Activated T-helper 17 cell treated with anti-CD3 and anti-CD28 coated beads, Interleukin-2, amount 50 U/mL, for 72 hours (primary cell): ENCODE measurements at places on chromosomes 7 and 10. TPM values are rescaled to one million over a fixed set of nuclear protein-coding genes. Genes with fewer than 3 reads are reported as not detected.
A peak's percentile ranks its signal among the peaks of the same experiment; 100 is the strongest.

NEUROG3 gene
- total RNA-seq: 1.1 TPM

MMD2 gene
- not detected for total RNA-seq

GRCh38 chr10:120946497-120946896 lies 95.3 kb downstream of the WDR11 start:
- ATAC-seq: no peak

- no peak for ATAC-seq
Observed at GRCh38 chr7:85177316-85177715, 9.5 kb downstream of the SEMA3D start.

DNA sequence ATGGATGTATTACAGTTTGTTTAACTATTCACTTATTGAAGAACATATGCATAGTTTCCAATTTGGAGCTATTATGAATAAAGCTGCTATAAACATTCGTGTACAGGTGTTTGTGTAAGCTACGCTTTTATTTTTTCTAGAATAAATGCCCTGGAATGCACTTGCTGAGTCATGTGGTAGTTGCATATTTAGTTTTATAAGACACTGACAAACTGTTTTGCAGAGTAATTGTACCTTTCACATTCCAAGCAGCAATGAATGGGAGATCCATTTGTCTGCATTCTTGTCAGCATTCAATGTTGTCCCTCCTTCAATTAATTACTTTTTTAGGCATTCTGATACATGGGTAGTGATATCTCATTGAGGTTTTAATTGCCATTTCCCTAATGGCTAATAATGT lies 373.6 kb upstream of the GHITM start:
- ATAC-seq: no peak

DNA sequence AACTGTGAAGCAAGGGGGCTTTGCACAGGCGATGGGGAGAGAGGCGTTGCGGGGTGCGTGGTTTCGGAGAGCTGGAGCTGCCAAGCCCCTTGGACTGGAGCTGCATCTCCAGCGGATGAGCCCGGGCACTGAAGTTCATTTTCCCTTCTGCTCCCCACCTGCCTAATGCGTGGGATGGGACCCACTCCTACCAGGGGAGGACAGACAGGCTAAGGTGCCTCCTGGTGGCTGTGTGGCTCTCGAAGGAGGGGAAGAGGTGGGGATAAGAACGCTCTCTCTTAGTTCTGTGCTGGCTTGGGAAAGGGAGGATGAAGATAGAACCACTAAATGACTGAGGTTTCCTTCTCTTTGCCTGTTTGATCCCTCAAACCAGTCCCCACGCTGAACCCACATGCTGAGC lies 177.6 kb upstream of the PITRM1 start:
- ATAC-seq: no peak

GRCh38 chr10:84987039-84987438 lies 658.6 kb downstream of the CCSER2 start:
- no peak for ATAC-seq

GRCh38 chr7:139784648-139785047 lies 6.8 kb upstream of the HIPK2 start:
- ATAC-seq: no peak

GRCh38 chr7:13904007-13904406 lies 85.5 kb downstream of the ETV1 start:
- no peak for ATAC-seq

DNA sequence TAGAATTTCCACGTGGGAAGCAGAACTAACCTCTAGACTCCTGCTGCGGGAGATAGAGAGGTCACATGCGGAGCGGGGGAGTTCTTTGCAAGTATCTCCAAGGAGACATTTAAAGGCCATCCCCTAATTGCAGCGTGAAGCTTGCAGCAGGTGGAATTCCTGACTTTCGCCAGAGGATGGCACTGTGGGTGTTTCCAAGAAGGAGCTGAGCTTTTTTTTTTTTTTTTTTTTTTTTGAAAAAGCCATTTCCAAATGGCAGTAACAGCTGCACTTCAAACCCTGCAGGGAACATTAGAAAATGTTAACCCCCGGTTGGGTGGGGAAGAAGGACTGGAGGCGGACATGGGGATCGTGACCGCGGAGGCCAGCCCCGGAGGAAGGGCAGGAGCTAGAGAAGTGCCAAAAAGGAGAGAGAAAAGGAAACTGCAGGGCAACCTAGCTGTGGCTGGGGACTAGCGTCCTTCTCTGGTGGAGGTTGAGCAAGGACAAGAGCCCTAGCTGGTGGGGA lies 487.7 kb downstream of the TYW1 start:
- ATAC-seq: no peak

DNA sequence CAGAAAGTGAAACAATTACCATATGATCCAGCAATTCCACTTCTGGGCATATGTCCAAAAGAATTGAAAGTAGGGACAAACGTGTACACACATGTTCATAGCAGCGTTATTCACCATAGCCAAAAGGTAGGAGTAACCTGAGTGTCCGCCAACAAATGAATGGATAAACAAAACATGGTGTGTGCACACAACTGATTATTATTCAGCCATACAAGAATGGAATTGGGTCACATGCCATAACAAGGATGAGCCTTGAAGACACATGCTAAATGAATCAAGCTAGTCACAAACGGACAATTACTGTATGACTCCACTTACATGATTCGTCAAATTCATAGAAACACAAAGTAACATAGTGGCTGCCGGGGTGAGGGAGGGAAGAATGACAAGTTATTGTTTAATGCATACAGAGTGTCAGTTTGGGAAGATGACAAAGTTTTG lies 4.1 kb upstream of the OIT3 start:
- ATAC-seq: peak; percentile 56

DNA sequence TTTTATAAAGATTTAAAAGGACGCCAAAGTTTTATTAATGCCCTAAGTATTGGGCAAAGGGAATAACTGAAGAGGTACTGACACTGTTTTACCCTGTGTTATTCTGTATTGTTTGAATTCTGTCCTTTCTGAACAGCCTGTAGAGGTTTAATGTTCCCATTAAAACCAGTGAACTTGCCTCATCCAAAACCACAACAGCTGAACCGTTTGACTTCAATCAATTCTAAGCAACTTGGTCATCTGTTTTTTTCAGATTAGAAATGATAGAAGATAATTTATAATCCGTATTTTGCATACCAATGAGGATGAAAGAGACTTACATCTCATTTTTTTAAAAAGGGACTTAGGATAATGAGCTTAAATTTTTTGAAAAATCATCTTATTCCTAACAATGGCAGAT lies 40.4 kb downstream of the HACD1 start:
- no peak for ATAC-seq

GRCh38 chr7:42876182-42877068 lies 35.4 kb downstream of the C7orf25 start:
- ATAC-seq: peak; percentile 82

DNA sequence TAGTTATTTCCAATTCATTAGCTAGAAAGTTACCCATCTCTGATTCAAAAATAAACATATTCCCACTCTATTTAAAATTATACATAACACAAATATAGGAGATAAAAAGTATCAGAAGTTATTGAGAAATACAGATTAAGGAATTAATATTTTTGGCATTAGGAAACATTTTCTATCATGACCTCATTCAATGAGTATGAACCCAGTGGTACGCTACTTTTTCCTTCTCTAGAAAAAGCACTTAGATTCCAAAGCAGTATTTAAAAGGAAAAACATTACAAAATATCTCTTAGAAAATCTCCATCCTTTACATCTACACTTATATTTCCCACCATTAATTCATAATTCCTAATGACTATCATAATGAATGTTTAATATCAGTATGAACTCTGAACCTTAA lies 240.6 kb upstream of the GNAI1 start:
- no peak for ATAC-seq

- ATAC-seq: no peak
Observed at GRCh38 chr7:106101726-106102125, 10.4 kb downstream of the SYPL1 start.
